ENCODE measurements at places on chromosomes 16 and 17. TPM values are rescaled to one million over a fixed set of nuclear protein-coding genes. Genes with fewer than 3 reads are reported as not detected.

Gene ARHGAP44
- 0.86 TPM for total RNA-seq

Gene NPIPB9
- 2.3 TPM for total RNA-seq

Gene PSMD11
- total RNA-seq, result 49.1 TPM

Gene JPT1
- total RNA-seq, result 14.8 TPM

Gene FBXW10
- total RNA-seq, result 0.60 TPM

Data from left lobe of liver (tissue), 2 donors.